Putamen (tissue), 1 donor: ENCODE measurements at places on chromosomes 12 and 14.

DNA sequence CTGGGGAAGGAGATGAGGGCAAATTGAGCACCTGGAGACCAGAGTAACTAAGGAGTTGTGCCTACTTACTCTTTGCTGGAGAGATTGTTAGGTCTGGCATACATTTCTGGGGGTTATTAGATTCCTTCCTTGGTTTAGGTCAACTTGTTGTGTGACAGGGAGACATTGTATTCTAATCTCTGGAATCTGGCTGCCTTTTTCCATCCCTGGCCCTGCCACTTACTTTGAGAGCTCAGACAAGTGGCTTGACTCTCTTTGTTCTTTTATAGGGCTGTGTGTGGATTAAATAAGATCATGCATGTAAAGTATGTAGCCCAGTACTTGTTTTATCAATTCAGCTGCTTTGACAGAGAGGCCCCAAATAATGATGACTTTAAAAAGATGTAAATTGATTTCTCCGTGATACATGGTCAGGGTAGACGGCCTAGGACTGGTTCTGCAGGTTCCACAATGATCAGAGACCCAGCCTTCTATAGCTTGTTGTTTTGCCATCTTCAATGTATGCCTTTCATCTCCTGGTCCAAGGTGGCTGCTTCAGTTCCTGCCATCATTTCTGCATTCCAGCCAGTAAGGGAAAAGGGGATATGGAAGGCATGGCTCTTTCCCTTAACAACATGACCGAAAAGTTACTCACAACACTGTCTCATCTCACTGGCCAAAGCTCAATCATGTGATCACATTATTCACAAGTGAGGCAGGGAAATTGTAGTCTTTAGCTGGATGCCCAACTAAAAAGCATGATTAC, 72.6 kb downstream of the CHST11 start:
- no peak for DNase-seq

DNA sequence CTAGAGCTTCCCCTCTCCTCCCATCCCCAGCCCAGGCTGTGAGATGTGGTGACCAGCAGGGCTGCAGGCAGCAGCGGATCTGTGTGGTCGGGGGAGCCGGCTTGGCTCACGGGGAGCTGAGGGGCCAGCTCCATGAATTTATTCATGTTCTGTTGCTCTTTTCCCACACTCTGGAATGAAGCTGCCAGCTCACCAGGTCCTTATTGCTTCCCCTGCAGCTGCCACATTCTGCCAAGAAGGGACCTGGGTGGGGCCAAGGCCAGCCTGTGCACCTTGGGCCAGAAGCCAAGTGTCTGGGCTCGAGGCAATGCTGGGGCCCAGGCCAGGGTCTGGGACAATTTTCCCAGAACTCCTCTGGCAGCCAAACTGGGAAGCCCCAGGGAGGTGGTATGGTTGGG, 2.5 kb upstream of the C1QL4 start:
- no peak for DNase-seq

DNA sequence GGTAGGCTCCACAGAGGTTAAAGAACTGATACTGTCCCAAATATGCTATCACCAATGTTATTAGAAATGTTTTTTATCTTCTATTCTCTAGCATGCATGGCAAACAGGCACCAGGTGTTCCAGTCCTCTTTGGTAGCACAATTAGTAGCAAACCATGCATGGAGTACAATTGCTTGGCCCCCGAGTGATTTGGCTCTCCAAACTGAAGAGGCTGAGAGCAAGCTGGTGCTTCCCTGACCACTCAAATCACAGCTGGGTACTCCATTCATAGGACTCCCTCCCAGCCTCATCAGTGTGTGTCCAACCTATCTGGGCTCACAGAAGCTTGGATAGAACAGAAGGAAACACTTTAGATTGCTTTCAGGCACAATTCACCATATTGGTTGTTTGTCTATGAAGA, 93.4 kb downstream of the DIO2 start:
- DNase-seq, result no peak

- no peak for DNase-seq
Measured at GRCh38 chr12:131915823-131916222, 13.3 kb upstream of the PUS1 start.

DNA sequence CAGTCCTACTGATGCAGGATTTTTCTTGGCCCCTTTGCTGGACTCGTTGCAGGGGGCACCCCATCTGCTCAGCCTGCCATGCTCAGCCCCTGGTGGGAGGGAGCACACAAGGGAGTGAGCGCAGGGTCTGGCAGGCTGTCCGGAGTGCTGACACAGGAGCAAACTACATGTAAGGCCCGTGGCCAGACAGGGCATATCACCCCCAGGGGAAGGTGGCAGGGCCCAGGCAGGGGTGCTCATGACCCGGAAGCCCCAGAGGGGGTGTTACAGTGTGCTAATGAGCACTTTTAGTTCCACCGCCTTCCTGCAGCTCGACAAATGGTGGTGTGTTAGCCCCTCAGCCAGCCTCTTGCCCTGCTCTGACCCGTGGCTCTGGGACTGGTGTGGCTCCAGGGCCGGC, 645.6 kb upstream of the TMEM132C start:
- no peak for DNase-seq

DNA sequence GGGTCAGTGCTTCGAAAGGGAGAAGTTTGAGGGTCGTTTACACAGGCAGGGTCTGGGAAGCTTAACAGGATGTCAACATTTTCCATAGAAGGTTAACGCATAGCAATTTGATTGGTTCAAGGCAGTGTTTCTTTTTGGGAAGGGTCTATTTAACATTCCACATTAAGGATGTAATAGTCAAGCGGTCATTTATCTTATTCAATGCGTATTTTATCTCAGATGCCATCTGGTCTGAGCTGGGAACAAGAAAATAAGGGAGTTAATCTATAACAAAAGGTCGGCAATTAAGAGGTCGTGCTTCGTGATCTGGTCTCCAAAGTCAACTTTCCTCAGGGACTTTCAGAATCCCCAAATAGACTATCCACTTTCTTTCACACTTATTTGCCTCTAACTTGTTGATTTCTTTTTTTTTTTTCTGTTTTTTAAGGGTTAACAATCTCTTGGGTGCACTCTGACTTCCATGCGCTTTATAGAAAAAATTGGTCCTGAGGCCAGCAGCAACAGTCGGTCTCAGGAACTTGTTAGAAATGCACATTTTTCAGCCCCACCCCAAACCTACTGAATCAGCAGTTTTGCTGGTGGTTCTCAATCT, 550 bp upstream of the RESF1 start:
- no peak for DNase-seq
